ENCODE measurements at places on chromosomes 2 and 18.
A peak's percentile ranks its signal among the peaks of the same experiment; 100 is the strongest.

DNA sequence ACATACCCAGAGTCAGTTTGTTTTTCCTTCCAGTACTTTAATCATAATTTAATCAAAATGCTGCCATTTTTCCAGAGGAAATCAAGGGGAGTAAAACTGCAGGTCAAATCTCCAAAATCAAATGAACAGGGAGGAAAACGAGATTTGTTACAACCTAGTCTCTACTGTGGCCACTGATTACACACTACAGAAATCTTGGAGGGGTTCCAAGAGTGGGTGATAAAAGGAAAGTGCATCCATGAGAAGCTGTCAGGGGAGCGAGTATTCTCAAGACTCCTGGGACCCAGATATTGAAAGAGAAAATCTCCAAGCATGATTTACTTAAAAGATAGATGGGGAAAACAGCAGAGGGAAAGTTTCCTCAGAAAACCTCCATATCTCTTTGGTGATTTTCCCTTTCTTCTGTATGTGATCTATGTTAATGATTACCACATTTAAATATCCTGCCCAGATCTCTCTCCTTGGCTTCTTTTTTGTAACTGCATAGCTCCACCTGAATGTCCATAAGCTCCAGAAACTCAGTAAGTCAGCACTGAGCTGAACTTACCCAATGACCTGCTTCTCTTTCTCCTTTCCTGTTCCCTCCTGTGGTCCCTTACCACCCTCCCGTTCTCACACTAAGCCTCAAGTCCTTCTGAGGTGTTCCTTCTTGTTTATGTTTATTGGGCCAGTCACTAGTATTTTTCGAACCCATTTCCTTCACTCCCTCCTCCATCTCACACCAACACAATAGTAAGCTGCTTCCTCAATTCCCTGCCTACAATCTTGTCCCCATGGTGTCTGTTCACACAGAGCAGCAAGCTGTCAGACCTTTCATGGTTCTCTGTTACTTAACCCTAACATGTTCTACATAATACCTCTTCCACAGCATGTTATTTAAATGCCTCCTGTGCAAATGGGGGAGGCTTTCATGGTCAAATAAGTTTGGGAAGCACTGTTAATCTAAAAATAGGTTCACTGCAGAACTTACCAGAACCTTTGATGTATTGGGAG lies 73.9 kb upstream of the TWSG1 start:
- DNase-seq: no peak

- no peak for DNase-seq
Measured at GRCh38 chr18:8849696-8850095, 144.3 kb downstream of the MTCL1 start.

- no peak for DNase-seq
Measured at GRCh38 chr2:22854588-22854987, 530.4 kb upstream of the KLHL29 start.

- peak; percentile 20 for DNase-seq
Measured at GRCh38 chr2:29841386-29842004, 79.9 kb downstream of the ALK start.

- no peak for DNase-seq
Measured at GRCh38 chr18:6891788-6892187, 162.3 kb downstream of the ARHGAP28 start.

DNA sequence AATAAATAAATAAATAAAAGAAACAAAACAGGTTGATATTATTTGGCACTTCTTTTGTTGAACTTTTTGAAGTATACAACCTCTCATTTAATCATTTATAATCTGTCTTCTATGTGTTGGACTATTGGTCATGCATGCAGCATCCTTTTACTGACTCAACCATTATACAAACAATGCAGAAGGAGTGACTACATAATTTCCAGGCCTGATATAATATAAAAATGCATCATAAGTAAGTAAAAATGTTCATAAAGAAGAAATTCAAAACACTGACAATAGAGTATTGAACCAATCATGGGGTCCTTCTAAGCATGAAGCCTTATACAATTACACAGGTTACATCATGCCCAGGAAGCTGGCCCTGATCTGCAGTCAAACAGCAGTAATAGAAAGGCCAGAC lies 141.5 kb upstream of the FN1 start:
- no peak for DNase-seq

DNA sequence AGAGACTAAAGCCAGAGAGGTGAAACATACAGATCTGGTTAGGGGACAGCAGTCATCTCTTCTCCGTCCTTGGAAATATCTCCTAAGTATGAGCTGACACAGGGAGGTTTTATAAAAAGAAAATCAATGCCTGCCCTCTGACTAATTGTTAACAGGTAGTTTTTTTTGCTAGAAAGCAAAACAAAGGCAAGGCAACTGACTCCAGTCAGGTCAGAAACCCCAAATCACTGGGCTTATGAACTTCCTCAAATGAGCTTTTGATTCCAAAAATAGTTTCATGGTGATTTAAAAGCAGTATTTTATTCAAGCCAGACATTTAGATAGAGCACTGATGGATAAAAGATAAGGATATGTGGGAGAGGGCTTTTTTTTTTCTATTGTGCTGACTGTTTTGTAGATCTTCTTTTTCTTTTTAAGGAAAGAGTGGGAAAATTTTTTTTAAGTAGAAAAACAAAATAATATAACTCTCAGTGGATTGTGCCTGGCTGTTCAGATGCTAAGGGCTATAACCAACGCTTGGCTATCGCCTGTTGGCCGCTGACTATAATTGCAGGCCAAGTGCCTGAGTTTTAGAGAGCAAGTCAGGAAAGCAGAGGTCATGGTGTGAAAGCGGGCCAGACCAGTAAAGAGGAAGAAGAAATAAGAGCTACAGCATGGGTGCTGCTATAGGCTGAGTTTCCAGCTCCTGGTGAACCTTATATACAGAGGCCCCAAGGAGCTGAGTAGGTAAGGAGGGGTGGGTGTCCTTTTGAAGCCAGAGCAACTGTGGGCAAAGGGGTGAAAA lies 44.9 kb downstream of the MRPL35 start:
- no peak for DNase-seq

All from erythroblast (primary cell).